Uterus (tissue), 4 donors: ENCODE measurements at places on chromosomes 12 and 14.
A peak's percentile ranks its signal among the peaks of the same experiment; 100 is the strongest.

GRCh38 chr12:52085682-52086180 is 6.2 kb downstream of the SMIM41 start:
- DNase-seq, result no peak

- DNase-seq, result no peak
Observed at GRCh38 chr14:59213368-59214315, 25.2 kb downstream of the DAAM1 start.

DNA sequence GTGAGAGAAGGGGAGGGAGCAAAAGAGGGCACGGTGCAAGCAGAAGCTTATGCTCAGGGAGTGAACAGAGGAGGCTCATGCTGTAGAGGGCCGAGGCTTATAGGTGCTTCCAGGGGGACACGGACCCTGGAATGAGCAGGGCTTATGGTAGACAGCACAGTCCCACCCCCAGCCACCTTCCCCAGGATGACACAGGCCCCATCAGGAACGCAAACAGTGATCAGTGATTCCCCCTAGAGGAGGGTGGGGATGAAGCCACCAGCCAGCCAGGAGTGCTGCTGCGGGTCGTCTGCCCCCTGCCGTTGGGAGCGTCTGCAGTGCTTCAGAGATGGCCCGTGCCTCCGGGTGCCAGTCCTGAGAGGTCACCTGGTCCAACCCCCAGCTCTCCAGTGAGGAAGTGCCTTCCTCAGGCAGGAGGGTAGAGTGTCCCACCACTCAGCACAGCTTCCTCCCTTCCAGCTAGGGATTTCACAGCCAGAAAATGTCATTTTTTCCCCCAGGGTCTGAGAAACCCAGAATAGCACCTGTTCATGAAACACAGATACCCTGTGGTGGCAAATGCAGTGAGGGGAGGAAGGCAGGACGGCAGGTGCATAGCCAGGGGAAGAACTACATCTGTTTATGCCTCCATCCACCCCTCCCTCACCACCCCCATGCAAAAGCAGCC is 60.7 kb downstream of the SLC6A12 start:
- no peak for DNase-seq

- no peak for DNase-seq
Observed at GRCh38 chr12:57223191-57224165, 6.0 kb upstream of the SHMT2 start.

DNA sequence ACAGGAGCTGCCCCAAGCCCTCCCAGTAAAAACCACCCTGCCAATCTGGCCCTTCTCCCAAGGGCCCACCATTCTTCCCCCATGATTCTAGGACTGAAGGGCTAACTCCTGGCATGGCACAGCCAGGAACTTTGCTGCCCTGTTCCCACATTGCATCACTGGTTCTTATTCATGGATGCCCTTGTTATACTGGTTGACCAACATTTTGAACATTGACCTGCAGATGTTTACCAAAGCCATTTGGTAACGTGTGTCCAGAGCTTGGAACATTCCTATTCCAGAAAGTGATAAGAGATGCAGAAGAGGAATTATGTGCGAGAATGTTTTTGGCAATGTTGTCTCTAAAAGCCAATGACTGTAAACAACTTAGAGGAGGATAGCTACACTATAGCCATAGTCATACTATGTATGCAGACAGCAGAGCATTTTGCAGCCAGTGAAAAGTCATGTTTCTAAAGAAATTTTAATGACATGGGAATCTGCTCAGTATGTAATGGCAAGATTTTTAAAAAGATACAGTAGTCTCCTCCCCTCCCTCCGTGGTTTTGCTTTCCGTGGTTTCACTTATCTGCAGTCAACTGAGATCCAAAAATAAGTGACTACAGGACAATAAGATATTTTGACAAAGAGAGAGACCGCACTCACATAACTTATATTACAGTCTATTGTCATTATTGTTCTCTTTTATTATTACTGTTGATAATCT is 108.8 kb downstream of the DAAM1 start:
- DNase-seq, result no peak

- no peak for DNase-seq
Observed at GRCh38 chr12:79818856-79819255, 116.0 kb downstream of the PPP1R12A start.

DNA sequence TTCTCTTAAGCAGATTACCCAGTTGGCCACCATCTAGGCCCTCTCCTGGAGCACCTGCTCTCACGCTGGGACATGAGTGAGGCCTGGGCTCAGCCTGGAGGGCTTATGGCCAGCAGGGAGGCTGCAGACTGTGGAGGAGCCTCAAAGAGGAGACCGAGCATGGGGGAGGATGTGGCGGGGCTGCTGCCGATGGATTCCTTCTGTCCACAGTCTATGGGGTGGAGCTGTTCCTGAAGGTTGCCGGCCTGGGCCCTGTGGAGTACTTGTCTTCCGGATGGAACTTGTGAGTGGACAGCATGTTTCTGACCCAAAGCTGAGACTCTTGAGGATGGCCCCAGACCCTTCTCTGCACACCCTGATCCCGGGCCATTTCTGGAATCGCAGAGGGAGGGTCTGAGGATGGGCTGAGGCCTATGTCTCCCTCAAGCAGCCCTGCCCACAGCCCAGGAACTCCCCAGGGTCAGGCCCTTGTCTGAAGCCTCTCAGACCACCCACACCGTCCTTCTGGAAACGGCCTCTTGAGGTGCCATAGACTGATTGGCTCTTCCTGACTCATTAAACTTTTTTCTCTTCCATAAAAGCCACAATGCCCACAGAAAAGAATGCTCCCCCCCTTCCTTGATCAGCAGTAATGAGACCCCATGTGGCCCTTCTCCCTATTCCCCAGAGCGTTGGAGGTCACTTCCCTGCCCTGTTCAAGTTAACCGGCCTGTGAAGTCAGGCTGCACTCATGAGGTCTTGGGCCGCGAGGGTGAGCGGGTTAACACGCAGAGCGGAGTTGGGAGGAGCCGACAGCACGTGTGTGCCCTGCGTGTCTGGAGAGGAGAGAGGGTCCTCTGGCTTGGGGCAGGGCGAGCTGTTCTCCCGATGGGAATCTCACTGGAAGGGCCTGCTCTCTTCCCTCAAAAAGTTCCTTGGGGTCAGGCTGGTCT is 49.0 kb downstream of the SLC8B1 start:
- no peak for DNase-seq

DNA sequence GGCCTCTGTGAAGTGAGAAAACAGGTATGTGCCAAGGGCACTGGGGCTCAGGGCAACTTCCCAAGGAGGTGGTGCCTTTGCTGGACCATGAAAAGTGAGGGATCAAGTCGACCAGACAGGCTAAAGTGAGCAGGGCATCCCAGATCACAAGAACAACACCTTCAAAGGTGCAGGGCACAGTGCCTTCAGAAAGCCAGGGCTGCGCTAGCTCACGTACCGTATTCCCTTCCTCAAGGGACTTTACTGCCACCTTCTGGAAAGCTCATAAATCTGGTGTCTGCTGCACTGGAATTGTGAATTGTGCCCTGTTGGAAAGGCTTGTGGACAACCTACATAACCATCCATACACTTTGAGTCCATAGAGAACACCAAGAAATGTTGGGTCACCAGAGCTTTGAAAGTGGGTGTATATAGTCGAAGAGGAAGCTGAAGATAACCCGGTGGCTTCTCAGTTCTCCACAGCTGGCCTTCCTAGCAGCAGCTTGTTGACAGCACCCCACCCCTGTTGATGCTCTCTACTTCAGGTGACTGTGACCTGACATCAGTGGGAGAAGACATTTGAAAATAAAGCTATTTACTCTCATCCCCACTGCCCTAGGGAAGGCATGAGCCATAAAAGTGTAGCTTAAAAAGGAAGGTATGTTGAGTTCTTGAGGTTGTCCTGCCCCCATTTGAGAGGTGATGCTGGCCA is 24.5 kb downstream of the FIGNL2 start:
- no peak for DNase-seq

- no peak for DNase-seq
Observed at GRCh38 chr14:65958664-65959562, 527.3 kb upstream of the CCDC196 start.

- DNase-seq, result no peak
Observed at GRCh38 chr12:30796313-30796780, 41.6 kb upstream of the CAPRIN2 start.

- DNase-seq, result peak; percentile 44
Observed at GRCh38 chr12:20011200-20011599, 357.1 kb upstream of the PDE3A start.

DNA sequence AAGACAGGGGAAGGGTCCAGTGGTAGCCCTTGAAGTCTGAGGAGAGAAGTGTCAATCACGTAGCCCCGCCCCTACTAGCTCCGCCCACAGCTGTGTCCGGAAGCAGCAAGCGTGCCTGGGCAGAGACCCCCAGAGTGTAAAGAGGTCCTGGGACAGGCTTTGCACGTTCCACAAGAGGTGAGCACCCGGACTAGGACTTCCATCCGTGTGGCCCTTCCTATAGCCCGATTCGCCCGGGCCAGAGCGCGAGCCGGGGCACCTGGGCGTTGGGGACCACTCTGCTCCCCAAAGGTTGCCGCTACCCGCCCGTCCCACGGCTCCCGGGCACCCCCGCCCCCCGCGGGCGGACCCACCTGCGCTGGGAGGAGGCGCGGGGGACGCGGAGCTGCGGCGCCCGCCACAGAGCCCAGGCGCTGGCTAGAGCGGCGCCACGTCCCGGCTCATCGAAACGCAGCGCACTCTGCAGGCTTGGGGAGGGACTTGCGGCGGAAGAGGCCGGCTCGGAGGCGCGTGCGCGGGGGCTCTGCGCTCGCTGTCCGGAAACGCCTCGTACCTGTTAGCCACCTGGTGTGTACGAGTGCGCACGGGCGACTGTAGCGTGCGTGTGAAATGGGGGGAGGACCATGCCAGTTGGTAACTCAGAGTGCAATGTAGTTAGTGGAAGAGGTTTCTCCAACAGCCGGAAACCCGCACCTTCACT is at the start of gene RABGGTA:
Gene RABGGTA (minus strand): TSS at position 464 of the 700 bp plus-strand sequence. CDS start 482 bp downstream, outside the sequence.
- peak; percentile 86 for DNase-seq

GRCh38 chr14:24437736-24438067 is 4.9 kb downstream of the SDR39U1 start:
- DNase-seq, result no peak

DNA sequence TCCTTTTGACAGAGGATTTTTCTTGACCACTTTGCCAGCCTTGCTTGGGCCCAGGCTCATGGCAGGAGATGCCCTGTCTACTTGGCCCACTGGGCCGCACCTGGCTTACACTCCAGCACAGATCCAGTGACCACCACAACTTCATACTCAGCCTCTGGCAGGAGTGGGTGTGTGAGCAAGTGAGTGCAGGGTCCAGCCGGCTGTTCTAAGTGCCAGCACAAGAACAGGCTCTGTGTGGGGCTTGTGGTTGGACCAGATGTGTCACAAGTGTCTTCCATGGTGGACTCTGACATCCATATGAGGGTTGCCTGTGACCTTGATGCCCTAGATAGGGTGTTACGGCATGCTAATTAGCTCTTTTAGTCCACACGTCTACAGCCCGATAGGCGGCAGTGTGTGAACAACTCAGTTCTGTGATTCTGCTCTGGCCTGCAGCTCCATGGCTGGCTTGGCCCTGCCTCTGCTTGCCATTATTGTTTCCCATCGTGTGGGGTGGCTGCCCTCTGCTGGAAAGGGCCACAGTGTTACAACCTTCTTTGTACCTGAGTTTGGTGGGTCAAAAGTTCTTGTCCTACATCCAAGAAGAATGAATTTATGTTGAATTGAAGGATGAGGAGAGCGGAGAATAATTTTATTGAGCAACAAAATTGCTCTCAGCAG is 1089.1 kb downstream of the SLC6A15 start:
- no peak for DNase-seq

DNA sequence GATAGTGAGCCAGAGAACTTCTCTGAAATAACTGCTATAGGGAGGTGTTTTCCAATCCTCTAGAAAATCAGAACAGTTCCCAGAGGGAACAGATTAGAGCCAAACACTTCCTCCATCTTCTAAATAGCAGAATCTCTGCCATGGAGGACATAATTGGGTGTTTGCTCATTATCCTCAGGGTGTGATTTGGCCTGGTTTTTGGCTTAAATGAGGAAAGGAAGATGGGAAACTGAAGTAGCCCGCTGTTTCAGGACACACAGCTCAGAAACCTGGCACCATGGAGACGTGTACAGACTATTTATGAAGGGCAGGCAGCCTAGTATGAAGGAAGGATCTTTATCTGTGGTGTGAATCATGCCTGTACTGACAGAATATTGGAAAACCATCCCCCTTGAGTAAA is 231.7 kb upstream of the PRKD1 start:
- DNase-seq, result no peak

DNA sequence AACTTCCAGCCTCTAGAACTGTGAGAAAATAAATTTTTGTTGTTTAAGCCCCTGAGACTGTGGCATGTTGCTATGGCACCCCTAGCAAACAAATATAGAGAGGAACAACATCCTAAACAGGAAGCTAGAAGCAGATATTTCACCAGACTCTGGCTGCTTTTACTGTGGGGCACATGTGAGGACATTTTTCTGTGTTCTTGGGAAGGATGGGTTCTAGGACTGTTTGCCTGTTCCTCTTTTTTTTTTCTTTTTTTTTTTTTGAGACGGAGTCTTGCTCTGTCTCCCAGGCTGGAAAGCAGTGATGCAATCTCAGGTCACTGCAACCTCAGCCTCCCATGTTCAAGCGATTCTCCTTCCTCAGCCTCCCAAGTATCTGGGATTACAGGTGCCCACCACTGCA is 4.2 kb upstream of the HRK start:
- no peak for DNase-seq

DNA sequence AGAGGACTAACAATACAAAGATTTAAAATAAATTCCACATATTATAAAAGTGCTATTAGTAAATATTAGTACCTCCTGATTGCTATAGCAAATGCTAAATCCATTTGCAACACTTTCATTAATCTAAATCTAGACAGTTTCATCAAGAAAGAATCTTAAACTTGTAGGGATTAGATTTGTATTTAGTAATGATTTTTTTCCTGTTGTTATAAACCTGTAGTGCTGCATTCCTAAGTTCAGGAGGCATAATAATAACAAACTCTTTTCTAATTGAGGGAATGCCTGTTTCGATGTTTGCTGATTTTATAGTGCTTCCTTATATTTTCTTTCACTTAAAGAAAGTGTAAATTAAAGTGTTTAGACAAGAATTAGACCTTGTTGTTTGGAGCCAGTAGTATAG is 166.1 kb downstream of the FOXA1 start:
- DNase-seq, result no peak

DNA sequence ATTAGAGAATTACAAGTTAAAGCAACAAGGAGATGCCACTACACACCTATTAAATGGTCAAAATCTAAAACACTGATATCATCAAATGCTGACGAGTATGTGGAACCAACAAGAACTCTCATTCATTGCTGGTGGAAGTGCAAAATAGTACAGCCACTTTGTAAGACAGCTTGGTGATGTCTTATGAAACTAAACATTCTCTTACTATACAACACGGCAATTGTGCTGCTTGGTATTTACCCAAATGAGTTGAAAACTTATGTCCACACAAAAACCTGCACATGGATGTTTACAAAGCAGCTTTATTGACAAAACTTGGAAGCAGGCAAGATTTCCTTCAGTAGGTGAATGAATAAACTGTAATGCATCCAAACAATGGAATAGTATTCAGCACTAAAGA is 3.2 kb downstream of the TMBIM4 start:
- DNase-seq, result no peak
